ENCODE measurements at places on chromosomes 2 and 18. TPM values are rescaled to one million over a fixed set of nuclear protein-coding genes. Genes with fewer than 3 reads are reported as not detected.

Gene SERPINB2
- not detected for total RNA-seq

- H3K27ac ChIP-seq = no peak overlapping the region
- no peak overlapping the region for H3K4me3 ChIP-seq
- peaks cover 11% of the 10 kb centered on the region for H3K27me3 ChIP-seq
Measured at GRCh38 chr18:75350512-75350839, 77.0 kb downstream of the SMIM21 start.

GRCh38 chr18:49959176-49959575 is 145.8 kb upstream of the ACAA2 start:
- H3K27ac ChIP-seq = no peak overlapping the region
- no peak overlapping the region for H3K4me3 ChIP-seq

DNA sequence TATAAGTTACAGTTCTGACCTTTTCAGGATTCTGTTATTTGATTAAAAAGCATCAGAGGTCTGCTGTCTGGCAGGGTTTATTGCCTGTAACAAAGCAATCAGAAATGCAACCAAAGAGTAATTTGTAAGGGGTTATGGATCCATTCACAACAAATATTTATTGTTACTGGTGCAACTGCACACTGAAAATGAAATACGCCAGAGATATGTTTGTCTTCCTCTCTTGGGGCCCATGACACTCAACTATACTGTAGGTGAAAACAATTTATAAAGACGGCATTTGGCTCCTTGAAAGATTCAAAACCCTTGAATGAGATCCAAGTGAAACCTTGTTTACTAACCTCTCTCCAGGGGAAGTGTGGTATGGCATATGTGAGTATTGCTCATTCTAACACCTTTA is 452.2 kb downstream of the MBD2 start:
- H3K27me3 ChIP-seq = no peaks in the 10 kb centered on the region
- no peak for DNase-seq
- no peak overlapping the region for H3K27ac ChIP-seq
- H3K4me3 ChIP-seq = no peak overlapping the region

Data from left ventricle myocardium inferior (tissue), 1 donor.